ENCODE measurements at places on chromosomes 7 and 10.

DNA sequence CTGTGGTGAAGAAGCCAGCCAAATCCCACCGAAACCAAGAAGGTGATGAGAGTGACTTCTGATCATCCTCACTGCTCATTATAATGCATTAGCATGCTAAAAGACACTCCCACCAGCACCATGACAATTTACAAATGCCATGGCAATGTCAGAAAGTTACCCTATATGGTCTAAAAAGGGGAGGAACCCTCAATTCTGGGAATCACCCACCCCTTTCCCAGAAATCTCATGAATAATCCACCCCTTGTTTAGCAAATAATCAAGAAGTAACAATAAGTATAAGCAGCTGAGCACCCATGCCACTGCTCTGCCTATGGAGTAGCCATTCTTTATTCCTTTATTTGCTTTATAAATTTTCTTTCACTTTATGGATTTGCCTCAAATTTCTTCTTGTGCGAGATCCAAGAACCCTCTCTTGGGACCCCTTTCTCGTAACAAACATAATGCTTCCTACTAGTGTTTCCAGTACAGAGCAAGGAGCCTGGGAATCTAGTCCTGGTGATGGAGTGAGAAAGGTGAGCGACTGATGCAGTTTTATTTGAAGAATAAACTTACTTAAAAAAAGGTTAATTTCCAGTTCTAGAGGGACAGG lies 18.4 kb upstream of the EXOC6 start:
- DNase-seq, result no peak

DNA sequence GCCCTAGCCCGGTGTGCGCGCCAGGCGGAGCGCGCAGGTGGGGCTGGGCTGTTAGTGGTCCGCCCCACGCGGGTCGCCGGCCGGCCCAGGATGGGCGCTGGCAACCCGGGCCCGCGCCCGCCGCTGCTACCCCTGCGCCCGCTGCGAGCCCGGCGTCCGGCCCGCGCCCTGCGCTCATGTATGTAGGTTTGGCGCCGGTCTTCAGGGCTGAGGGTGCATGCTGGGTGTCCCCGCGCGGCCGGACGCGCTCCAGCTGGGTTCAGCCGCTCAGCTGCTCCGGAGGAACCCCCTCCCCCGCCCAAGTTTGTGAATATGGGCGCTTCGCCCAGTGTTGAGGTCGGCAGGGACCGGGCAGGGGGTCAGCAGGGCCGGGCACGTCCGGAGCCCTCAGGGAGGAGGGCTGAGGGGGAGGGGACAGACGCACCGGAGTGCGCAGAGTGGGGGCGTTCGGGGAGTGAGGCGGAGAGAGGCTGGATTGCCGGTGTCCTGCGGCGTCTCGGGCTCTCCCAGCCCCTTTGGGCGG lies 559 bp downstream of the VWC2 start:
- no peak for DNase-seq

- DNase-seq, result no peak
Observed at GRCh38 chr10:129421399-129422010, 45.5 kb upstream of the MGMT start.

DNA sequence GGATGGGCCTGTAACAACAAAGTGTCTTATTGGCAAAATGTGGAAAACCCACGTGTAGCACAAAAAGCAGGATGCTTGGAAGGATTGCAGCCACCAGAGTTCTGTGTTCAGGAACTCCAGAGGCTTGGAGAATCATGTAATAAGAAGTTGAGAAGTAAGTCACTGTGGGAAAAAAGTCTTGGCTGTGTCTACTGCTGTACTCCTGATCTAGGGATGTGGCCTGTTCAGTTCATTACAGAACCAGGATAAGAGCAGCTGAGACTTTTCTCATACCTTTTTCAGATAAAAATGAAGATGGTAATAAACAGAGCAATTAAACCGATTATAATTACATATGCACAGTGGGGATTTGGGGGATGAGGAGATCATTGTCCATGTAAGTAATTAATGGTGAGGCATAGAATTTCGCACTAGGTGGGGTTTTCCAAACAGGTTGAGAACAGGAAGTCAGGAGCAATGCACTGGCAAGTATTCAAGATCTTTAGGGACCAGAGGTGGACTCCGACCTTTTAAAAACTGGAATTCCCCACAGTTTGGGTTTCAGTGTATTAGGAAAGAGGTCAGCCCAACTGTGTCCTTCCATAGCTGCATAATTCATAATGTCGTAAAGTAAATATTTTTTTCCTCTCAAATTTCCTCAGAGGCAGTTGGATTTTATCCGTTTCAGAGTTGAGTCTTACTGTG lies 281.7 kb downstream of the FRMD4A start:
- no peak for DNase-seq

DNA sequence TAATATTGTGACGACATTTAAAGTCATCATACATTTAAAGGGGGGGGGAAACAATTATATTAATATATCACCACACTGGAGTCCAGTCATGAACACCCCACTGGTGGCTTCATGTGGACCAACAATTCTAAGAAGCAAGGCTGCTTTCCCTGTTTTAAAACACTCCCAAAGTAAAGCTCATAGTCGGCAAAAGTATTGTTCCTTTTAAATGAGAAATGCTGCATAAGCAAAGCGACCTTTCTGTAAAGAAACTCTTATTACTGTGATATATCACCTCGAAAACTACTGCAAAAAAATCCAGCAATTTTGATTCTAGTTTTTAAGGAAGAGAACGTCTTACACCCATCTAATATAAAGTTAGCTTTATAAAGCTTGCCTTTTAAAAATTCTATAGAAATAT lies 112.8 kb downstream of the DOCK4 start:
- DNase-seq, result no peak

DNA sequence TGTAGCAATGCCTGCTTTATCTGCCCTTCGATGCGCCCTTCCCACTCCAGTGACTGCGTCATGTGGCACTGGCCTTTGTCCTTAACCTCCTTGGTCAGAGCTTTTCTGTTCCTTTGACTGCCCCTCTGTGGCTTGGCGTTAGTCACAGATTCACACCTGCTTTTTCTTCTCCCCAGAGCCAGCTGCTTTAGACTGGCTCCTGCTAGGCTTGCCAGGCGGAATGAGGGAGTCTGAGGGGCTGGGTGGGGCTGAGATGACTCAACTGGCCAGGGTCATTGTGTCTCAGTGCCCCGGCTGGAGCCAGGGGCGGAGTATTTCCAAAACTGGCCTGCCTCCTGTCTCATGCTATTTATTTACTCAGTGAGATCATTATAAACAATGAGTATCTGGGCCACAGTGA lies 194.1 kb downstream of the EMX2 start:
- no peak for DNase-seq

Data from fibroblast of the conjunctiva (primary cell).